ENCODE measurements at places on chromosomes 6 and 20. TPM values are rescaled to one million over a fixed set of nuclear protein-coding genes. Genes with fewer than 3 reads are reported as not detected.

The APCDD1L gene
- total RNA-seq, result 26.5 TPM

The GHRH gene
- total RNA-seq, result not detected

The CCHCR1 gene
- 13.1 TPM for total RNA-seq

The ELOVL2 gene
- total RNA-seq, result not detected

The AVP gene
- not detected for total RNA-seq

All from smooth muscle cell of the coronary artery (primary cell).